Kidney tubule cell (primary cell): ENCODE measurements at places on chromosomes 3 and 15.

- DNase-seq: peak; percentile 77
Measured at GRCh38 chr3:155946178-155946577, 75.7 kb downstream of the GMPS start.

- DNase-seq: no peak
Measured at GRCh38 chr3:62562596-62562995, 189.2 kb upstream of the FEZF2 start.

- no peak for DNase-seq
Measured at GRCh38 chr3:99232696-99233095, 331.2 kb upstream of the DCBLD2 start.

DNA sequence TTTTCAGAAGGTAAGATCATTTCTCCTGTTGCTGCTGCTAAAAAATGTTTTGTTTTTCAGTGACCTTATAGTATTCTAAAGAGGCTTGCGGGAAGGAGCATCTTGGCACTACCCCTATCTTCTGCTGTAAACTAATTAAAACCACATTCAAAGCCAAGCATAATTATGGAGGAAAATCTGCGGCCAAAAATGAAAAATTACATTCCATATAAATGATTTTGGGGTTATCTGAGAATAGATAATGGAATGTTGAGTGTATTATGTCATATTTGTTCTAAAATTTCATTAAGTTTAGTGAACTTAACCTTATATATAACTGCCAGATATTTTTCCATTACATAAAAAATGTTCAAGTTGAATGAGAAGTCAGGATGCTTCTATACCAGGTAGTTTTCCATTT lies 170.4 kb upstream of the TMC3 start:
- no peak for DNase-seq

DNA sequence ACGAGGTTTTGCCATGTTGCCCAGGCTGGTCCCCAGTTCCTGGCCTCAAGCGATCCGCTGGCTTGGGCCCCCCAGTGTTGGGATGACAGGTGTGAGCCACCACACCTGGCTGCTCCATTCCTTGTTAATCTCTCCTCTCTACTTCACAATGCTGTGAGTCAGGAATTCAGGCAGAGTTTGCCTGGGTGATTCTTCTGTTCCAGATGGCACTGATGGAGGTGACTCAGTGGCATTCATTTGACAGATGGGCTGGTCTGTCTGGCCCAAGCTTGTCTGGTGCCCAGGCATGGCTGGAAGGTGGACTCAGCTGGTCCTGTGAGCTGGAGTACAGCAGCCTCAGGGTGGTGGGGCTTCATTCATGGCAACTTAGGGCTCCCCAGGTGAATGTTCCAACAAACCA lies 43.2 kb downstream of the SLC6A20 start:
- DNase-seq: peak; percentile 20

DNA sequence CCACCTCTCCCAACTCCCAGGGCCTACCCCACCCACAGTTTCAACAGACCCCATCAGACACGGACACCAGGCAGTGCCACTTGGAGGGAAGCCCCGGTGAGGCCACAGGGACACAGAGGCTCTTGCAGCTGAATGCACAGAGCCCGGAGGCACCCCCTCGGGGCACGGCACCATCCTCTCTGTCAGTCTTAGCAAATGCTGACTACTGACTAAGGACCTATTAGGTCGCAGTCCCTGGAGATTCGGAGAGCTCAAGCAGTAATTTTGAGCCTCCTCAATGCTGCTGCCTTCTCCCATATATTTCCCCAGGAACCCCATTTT lies 79.9 kb downstream of the VGLL4 start:
- DNase-seq: no peak

DNA sequence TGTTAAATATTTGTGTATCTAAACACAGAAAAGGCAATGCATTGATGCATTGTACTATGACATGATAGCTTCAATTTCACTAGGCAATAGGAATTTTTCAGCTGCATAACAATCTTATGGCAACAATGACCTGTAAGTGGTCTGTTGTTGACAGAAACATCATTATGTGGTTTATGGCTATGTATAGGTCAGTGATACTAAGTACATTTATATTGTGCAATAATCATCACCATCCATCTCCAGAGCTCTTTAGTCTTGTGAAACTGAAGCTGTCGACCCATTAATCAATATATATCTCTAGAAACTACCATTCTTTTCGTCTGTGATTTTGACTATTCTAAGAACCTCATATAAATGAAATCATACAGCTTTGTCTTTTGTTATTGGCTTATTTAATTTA lies 200.1 kb upstream of the ZNF717 start:
- DNase-seq: no peak

- no peak for DNase-seq
Measured at GRCh38 chr15:87589134-87589533, 667.4 kb downstream of the NTRK3 start.

DNA sequence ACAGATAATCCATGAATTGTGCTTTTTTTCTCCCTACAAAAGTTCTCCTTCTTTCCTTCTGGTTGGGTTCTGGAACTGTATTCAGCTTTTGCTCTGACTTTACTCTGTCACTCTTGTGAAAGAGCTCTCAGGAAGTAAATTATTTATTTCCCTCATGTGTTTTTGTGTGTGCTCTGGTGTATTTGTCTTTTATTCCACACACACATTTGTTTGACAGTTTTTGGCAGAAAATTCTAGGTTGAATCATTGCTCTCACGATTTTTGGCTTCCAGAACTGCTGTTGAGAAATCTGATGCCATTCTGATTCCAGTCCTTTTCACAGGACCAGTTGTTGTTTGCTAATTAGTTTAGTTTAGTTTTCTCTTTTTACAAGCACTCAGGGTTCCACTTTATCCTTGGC lies 172.8 kb downstream of the PLCH1 start:
- no peak for DNase-seq

DNA sequence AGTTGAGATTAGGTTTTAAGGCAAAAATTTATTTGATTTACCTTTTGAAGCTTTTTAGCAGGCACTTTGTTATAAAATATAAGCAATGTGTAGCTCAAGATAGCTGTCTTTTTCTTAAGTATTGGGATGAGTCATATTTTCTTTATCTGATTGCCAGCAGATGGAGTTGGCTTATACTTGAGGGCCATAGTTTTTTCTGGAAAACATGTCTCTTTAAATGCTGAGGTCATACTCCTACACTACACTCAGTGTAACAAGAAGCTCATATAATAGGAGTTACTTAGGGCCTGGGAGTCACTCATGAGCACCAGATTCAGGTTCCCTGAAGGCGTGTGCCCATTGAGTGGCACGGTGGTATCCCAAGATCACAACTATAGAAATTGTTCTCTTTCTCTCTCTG lies 579.8 kb downstream of the EDEM1 start:
- DNase-seq: no peak

DNA sequence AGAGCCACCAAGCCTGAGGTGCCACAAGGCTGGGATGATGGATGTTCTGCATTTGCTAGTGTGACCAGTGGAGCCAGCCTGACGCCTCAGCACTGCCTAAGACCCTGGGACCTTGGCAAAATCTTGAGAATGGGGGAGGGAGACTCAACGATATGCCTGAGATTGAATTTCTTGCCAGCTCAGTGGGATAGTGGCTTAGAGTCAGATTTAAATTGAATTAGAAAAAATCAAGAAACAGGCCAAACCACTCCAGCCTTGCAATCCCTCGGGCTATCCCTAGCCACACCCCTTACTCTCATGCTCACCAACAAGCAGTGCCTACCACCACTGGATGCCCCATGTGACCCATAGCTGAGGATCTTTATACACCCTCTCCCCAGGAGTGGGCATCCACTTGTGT lies 18.7 kb upstream of the PDE8A start:
- DNase-seq: no peak

DNA sequence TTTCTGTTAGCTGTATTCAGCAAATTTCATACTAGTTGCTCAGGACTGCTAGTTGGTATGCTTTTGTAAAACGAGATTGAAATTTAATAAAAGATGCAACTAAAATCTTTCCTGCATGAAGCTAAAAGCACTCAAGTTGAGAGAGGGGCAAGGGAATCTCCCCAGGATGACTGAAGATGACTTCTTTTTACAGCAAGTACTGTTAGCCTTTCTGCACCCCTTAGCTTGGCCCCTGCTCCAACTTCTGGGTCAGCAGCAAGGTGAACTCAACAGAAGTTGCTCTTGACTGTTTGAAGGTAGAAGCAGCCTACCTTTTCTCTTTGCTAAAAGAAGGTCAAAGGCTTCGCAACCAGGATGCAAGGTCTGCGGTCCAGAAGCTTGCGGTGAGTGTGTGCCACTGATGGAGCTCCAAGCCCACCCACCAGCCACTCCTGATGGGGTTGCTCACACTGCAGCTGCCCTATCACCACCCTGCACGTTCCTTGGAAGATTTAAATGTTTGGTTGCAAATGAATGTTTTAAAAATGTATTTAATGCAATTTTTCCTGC lies 32.5 kb downstream of the NME9 start:
- DNase-seq: no peak

DNA sequence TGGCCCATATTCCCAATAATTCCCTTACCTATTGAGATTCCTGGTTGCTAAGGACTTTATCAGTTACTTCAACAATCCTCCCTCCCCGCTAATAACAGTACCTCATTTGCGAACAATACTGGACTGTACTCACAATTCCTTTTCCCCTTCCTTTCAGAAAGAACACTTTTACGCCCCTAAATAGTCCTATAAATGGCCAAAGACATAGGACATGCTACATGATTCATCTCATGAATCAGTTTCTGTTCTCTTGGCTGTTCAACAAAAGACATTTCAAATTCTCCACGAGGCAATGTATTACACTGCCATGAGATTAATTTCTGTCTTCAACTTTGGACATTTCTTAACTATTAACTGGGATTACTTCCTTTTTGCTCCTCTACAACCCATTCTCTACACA lies 264.4 kb downstream of the TIGIT start:
- peak; percentile 47 for DNase-seq

- no peak for DNase-seq
Measured at GRCh38 chr3:71029770-71030169, 553.8 kb downstream of the FOXP1 start.

DNA sequence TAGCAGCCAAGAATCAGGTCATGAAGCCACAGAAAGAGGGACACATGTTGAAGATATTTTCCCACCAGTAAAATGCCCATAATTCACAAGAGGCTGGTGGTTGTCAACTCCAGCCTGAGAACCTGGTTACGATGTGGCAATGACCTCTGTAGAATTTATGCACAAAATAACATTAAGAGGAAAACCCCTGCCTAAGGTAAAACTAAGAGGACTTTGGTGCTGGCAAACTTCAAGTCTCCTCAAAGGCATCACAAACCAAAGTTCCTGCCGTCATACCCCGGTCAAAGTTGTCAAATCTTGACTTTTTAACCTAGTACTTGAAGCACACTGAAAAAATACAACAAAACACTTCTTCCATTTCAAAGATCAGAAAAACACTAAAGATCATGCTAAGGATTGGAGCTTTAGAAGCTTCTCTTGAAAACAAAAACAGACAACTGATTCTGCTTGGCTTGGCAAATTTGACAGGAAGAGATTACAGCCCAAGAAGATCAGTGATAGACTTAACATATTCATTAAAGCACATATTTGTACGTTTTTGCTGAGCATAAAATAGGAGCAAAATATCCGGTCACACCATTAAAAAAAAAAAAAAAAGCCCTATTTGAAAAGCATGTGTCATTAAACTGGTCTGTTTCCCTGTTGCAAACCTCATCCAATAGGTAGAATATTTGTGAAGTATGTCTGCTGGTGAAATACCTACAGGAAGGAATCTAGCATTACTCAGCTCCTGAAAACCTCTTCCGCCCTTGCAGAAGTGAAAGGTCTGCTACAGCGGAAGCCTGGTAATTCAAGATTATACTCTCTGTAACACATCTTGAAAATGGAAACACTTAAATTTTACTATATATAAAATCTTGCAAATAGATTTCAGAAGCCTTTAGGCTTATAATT lies 22.8 kb downstream of the EIF4E3 start:
- DNase-seq: peak; percentile 92

- DNase-seq: no peak
Measured at GRCh38 chr3:192077795-192078497, 617.0 kb downstream of the PYDC2 start.

DNA sequence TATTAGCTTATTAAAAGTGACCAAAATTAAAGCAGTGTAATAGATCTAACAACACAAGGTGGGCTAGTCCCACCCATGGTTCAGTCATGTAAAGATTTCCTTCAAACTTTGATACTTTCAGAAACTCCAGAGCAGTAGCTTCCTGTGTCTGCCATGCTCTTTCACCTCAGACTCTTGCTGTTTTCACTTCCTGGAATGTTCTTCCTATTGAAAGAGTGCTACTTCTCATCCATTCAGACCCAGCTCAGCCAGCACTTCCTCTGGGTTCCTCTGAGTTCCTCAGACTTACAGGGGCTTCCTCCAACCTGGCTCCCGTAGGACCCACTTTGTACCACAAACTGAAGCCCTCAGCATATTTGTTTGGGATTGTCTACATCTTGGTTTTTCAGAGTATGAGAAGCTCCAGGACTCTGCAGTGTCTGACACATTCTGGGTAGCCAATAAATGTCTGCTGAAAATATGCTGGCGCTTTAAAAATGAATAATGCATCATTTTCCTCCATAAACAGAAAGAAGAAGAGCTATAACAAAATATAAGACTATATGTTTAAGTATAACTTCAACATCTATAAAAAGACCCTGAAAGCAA lies 18.0 kb downstream of the NCEH1 start:
- no peak for DNase-seq

DNA sequence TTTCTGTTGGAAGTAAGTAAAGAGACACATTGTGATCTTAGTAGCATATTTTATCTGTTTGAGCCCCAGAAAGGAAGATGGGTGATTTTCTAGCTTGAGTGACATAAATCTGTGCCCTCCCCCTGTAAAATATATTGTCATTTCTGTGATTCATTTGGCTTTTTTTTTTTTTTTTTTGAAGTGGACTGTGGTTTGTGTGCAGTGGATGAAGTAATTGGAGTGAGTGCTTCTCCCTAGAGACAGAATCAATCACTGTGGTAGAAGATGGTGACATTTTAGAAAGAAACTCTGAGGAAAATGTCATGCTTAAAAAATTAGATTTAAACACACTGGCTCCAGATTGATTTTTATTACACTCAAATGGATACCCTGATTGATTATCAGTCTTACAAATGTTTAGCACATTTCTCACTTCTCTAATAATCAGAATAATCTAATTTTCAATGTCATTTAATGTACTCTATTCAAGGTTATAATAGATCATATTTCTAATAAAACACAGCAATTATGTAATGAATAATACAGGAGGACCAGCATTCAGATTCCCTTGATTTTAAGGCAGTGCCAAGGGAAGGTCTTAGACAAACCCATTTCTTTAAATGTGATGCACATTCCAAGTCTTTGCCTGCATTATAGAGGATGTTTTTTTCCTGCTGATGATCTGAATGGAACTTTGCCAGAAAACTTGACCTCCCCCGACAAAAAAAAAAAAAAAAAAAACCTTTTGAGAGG lies 116.6 kb downstream of the TOP2B start:
- peak; percentile 26 for DNase-seq
